Heart right ventricle (tissue), 16 donors: ENCODE measurements at places on chromosomes 16 and 17.

- no peak for DNase-seq
These were observed 16.1 kb upstream of the C16orf54 start for GRCh38 chr16:29761882-29762281.

- DNase-seq = peak; percentile 81
These were observed 10.1 kb upstream of the TMEM208 start for GRCh38 chr16:67216612-67217490.

DNA sequence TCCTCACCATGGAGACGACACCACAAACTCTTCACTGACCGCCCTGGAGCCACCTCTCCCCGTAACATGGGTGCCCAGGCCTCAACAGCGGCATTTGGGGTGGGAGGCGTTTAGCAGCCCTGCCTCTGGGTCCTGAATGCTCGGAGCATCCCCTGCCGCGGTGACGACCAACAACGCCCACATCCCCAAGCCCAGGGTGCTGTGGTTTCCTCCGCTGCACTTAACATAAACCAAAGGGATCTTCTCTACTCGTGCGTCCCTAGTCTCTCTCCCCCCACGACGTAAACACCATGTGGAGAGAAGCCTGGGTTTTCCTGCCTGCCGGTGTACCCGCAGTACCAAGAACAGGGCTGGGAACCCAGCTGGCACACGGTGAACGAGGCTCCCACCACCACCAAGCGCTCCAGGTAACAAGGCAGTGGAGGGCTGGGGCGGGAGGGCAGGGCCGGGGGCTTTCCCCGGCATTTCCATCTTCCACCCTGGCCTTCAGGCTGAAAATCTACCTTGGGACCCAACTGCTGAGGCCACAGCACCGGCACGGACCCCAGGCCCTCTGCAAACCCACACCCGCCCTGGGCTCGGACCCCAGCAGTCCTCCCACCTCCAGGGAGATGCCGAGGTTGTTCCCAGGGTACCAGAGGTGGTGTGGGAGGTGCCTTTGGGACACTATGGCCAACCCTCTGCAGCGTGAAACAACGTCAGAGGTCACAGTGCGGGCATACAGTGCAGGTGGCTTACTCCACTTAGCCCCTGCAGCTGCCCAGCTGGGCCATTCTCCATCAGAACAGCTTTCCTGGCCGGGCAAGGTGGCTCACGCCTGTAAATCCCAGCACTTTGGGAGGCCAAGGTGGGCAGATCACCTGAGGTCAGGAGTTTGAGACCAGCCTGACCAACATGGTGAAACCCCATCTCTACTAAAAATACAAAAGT is 54.3 kb downstream of the TIMM22 start:
- peak; percentile 8 for DNase-seq

DNA sequence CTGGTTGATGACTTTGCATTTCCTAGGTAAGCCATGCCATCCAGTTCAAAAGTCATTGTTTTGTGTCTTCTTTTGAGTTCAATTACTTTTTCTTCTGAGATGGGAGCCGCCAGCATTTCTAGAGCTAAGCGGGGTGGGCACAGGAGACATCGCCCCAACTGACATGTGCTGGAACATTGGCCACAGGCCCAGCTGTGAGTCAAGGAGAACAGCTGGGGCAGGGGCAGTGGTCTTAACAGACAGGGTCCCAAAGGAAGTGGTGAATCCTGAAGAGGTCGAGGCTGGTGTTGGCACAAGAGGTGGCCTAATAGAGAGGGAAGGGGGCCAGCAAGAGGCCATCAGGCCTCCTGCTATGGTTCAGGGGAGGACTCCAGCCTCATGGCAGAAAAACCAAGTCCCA is 17.1 kb downstream of the RAB11FIP4 start:
- no peak for DNase-seq

- DNase-seq = no peak
These were observed 487 bp downstream of the RANBP10 start for GRCh38 chr16:67805718-67806427.

GRCh38 chr17:28950017-28950751 is 1.1 kb downstream of the PHF12 start:
- DNase-seq = peak; percentile 53

GRCh38 chr16:9864461-9864860 is 317.8 kb downstream of the GRIN2A start:
- no peak for DNase-seq

DNA sequence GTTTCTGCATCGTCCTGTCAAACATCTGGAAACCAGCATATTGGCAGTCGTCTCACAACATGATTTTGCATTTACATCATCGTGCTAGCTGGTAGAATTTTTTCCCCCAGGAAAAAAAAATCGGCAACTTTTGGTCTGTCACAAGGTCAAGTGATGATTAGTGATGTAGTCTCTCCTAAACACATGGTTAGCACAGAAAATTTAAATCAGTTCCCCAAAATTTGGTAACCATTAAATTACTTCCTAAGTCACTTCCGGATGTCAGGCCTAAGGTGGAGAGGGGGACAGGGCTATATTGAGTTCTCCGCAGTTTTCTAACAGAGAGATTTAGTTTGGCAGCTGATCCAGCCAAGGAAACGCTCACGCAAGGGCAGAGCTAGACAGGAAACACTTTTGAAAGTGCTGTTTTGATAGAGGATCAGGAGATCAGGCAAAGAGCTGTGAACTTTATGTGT is 271.0 kb upstream of the TBX2 start:
- DNase-seq = no peak

DNA sequence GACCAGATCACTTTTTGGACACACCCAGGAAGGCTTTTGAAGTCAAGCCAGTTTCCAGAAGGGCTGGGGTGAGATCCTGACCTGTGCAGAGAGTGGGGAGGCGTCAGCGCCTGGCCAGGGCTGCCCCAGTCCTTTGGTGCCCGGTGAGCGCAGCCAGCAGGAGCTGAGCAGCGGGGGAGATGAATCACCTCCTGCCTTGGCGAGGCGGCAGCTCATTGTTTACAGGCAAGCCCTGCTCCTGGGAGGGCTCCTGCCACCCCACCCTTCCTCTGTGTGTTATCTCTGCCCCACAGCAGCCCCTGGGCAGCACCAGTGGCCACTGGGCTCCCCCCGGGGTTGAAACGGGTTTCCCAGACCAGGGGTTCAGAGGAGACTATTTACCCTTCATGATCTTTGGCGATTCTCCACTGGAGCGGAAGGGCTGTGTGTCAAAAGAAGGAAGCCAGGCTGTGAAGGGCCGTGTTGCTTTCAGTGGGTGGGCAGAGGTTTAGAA is 14.1 kb upstream of the ITGB4 start:
- no peak for DNase-seq

GRCh38 chr17:69749911-69750310 is 325.1 kb upstream of the KCNJ16 start:
- no peak for DNase-seq

DNA sequence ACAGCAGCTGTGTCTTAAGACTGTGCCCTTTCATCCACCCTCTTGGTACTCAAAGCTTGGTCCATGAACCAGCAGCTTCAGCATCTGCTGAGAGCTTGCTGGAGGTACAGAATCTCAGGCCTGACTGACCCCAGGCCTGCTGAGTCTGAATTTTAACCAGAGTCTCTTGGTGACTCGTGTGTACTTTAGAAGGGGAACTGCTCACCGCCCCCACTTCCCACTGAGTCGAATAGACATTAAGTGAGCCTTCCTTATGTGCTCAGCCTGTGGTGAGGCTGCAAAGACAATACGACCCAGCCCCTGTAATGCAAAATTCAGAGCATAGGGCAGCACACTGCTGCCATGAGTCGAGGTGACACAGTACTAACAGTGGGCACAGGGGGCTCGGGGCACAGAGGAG is 662.8 kb downstream of the WWOX start:
- DNase-seq = no peak
